Stimulated activated CD8-positive, alpha-beta memory T cell treated with anti-CD3 and anti-CD28 coated beads, Interleukin-4, amount 100 ng/mL, for 1 hour (primary cell): ENCODE measurements at places on chromosomes 5 and 9.

GRCh38 chr5:152007653-152008335 is 83.1 kb upstream of the GLRA1 start:
- no peak for DNase-seq

DNA sequence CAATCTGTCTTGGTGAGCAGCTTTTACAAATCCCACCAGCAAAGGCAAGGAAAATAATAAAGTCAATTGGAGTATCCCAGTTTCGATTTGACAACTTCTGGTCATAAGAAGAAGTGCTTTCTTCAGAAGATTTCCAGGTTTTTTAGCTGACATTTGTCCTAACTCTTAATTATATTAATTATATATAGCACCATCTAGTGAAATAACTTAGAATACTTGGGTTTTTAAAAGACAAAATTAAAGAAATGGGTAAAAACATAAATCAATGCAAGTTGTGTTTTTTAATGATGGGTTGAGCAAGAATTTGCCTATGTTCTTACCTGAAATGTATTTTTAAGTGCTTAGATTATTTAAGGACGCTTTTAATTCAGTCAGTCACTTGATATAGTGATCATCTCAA is 421.8 kb downstream of the ACTL7B start:
- no peak for DNase-seq

- DNase-seq, result no peak
These were observed 225.1 kb upstream of the TBCA start for GRCh38 chr5:78001197-78001596.

GRCh38 chr5:68962757-68963484 is 130.9 kb upstream of the SLC30A5 start:
- DNase-seq, result no peak

- DNase-seq, result peak; percentile 26
These were observed 71.2 kb downstream of the ARRDC3 start for GRCh38 chr5:91311697-91312501.

DNA sequence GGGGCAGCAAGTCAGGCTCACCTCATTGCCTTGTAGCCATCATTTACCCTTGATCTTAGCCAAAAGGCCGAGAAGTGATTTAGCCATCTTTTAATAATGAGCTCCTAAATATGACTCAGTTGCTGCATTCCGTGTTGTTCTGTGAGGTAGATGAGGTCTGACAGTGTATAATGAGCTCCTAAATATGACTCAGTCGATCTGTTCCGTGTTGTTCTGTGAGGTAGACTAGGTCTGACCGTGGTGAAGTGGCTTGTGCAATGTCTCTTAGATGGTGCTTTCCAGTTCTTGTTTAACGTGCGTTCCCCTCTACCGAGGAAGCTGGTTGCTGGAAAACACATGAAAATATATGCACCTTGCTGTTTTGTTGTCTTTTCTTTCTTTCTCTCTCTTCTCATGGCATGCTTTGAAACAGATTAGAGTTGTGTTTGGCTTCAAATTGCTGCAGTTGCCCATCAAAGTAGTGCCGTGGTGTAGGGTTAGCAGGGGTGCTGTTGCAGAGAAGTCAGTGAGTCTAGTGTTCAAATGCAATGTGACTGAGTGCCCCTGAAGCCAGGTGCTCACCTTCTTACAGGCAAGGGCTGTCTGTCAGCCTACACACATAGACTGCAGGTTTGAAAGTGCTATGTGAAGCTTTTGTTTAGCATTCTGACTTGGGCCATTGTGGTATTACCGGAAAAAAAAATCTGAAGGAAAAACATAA is 118.6 kb downstream of the KDM4C start:
- DNase-seq, result no peak

DNA sequence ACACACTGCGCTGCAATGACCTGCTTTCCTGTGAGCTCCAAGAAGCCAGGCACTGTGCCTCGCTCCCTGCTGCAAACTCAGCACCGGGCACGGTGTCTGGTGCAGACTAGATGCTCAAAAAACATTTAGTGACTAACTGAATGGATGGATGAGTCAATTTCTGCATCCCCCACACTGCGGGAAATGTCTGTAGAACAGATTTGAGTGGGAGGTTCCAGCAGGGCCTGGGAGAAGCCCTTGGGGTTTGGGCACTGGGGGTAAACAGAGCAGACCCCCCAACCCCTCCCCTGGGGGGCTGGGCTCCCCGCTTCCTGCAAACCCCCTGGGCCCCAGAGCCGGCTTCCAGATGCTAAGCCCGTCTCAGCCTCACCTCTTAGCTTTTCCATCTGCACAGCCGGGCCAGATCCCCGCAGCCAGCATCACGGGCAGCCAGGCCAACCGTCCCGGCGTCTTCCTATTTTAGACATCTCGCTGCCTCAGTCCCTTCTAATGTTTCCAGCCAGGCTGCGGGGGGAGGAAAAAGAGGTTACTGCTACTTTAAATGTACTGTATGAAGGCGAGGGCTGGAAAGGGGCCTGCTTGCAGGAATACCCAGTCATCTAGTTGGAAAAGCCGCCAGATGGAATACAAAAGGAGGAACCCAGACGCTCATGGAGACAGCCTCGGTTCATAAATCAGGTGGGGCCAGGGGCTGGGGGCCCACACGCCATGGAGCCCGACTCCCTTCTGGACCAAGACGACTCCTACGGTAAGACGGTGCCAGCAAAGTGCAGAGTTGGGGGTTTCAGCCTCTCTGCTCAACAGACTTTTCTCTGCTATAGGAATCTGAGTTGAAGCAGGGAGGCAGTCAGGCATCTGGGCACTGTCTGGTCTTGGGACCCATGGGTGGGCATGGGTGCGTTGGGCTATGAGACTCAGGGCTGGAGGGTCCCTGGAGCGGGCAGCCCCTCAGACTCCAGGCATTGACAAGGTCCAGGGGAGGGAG is 67.1 kb upstream of the GGTA1 start:
- DNase-seq, result no peak

DNA sequence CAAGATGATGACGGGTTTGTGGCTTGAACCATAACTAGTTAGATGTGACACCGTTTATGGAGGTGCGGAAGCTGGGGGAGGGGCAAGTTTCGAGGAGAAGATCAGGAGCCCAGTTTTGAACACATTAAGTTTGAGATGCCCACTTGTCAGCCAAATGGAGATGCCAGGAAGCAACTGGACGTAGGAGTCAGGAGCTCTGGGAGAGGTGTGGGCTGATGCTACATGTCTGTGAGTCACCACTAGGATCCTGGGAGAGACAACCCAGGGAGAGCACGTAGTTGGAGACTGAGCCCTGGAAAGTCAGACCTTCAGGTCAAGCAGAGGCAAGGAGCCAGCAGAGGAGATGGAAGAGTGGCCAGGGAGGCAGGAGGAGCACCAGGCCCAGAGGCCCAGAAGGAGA is 48.8 kb upstream of the SLC25A51 start:
- DNase-seq, result no peak

DNA sequence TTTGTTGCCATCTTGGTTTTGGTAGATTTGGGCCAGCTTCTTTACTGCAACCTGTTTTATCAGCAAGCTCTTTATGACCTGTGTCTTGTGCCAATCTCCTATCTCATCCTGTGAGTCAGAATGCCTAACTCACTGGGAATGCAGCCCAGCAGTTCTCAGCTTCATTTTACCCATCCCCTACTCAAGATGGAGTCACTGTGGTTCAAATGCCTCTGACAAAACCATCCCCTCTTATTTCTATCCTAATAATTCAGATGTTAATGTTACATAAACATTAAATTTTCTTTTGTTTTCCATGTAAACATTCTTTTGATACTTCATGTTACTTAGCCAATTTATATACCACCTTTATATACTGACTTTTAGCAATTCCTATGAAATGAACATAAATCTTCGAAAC is 746.3 kb downstream of the CDH18 start:
- DNase-seq, result no peak

DNA sequence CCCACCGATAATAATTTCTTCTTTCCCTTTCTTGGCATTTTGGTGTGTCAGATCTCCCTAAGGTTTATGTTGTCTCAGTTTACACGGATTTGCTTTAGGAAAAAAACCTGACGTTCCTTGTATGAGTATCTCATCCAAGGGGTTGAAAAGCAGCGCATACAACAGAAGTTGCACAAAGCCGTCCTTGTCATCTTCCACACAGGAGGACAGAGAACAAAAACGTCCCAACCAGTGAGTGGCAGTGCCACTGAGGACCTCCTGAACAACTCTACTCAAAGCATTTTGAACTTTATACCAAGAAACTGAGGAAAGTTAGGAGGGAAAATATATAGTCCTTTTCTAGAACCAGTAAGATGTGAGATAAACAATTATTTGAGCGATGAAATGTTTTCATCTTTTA is 547.0 kb downstream of the PDE4D start:
- no peak for DNase-seq

DNA sequence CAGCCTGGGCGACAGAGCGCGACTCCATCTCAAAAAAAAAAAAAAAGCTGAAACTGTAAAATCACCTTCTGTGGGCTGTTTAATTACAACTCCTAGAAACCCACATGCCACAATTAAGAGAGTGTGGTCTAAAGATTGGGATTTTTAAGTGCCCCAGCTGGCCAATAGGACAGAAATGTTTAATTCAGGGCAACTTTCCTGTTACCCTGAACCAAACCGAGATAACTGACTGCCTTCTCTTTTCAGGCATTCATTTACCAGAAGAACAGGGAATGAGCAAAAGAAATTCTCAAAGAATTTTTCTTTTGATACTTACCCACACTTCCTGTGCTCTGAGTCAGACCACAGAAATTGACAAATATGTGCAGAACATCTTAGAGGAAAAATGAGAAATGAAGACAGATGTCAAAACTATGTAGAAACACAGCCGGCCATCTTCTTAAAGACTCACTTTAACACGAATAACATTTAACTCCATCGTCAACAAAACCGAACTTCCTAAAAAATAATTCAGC is 221.3 kb upstream of the DAPK1 start:
- no peak for DNase-seq

- no peak for DNase-seq
These were observed 11.0 kb upstream of the DENND1A start for GRCh38 chr9:123940721-123941523.

DNA sequence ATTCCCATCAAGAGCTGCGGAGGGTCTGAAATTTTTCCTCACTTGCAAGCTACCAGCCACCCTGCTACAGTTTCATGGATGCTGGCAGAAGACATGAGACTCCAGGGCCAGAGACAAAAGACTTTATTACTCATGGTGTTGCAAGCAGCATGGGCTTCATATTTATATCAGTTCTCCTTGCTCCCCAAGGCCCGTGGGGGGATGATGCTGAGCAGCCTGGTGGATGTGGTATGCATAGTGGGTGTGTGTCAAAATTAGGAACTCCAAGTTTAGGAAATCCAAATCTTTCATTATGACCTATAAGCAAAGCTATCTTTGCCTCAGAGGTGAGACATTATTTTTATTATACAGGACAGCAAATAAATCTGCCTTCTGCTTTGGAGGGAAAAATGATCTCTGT is 105.7 kb upstream of the ALDH1B1 start:
- DNase-seq, result no peak

DNA sequence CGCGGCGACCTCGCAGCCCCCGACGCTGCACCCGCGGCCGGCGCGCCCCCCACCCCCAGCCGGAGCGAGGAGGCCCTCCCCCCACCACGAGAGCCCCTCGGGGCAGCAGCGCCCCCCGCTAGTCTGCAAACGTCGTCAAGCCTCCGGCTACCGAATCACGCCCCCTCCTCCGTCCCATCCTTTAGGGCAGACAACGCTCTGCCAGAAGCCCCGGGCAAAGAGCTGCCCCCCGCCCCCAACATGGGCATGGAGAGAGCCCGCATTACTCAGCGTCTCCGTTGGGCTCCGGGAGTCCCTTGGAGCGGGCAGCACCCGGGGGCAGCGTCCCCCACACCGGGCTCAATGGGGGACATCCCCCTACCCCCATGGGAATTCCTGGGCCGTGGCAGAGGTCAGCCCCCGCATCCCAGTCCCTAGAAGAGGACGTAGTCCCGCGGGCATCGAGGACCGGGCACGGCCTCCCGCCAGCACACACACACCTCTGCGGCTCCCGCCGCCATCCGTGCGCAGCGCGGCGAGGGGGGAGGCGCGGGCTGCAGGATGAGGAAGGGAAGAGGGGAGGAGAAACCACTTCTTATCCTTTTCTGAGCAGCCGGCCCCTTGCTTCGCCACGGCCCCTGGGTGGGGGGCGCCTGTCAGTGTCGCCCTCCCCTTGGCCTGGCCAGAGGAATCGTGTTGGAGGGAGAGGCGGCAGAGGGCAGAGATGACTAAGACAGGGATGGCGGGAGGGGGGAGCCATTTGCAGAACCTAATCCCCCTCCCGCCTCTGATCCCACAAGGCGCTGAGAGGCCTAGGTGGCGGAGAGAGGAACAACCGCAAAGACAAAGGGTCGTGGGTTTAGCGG is 750 bp downstream of the DNM1 start:
- no peak for DNase-seq

- DNase-seq, result no peak
These were observed 136.7 kb downstream of the CD180 start for GRCh38 chr5:67059744-67060490.

GRCh38 chr5:93677359-93677891 is 64.0 kb downstream of the POU5F2 start:
- DNase-seq, result no peak

DNA sequence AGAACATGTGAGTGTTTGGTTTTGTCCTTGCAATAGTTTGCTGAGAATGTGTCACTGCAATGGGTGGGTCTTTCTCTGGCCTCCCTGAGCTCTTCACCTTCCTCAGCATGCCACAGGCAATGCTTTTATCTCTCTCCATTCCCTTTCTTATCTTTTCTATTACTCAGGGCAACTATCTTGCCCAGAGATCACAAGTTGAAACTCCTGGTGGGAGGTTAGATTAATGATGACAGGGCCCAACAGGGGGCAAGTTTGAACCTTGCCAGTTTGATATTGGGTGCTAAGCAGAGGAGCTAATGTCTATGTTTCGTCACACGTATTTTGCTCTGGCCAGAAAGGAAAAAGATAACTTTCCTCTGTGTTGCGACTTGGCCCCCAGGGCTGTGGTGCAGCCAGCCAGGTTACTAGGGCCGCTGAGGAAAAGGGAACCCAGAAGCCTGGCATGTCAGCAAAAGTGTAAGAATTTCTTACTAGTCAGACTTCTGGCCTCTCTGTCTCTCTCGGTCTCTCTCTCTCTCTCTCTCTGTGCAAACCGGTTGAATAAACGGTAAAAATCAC is 299.3 kb upstream of the POU5F2 start:
- DNase-seq, result no peak

- no peak for DNase-seq
These were observed 443.4 kb upstream of the CD180 start for GRCh38 chr5:67639976-67640375.

- DNase-seq, result no peak
These were observed 30.6 kb downstream of the PLPP7 start for GRCh38 chr9:131320031-131320685.

GRCh38 chr5:40276426-40277102 is 403.2 kb upstream of the PTGER4 start:
- DNase-seq, result no peak

DNA sequence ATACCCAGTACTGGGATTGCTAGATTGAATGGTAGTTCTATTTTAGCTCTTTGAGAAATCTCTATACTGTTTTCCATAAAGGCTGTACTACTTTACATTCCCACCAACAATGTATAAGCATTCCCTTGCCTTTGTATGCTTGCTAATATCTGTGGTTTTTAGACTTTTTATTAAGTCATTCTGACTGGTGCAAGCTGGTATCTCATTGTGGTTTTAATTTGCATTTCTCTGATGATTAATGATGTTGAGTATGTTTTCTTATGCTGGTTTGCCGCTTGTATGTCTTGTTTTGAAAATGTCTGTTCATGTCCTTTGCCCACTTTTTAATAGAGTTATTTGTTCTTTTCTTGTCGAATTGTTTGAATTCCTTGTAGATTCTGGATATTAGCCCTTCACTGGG is 512.7 kb upstream of the PAPPA start:
- DNase-seq, result no peak
